ENCODE measurements at places on chromosomes 1 and 21.

DNA sequence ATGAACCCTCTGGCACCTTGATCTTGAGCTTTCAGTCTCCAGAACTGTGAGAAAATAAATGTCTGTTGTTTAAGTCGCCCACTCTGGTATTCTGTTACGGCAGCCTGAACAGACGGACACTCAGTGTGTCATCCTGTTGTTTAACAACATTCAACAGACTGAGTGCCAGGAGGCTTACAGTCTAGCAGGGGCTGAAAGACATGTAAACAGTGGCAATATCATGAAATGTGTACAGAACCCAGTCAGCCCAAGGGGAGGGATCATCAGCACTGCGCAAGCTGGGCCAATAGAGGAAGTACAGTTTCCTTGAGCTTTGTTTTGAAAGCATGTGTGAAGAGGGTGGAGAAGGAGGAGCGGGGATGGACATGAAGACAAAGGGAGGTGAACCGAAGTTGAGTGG, 13.6 kb downstream of the DIP2A start:
- peaks cover 12% of the 10 kb centered on the region for H3K36me3 ChIP-seq
- no peaks in the 10 kb centered on the region for H3K27me3 ChIP-seq
- H3K4me3 ChIP-seq = no peak overlapping the region
- H3K4me1 ChIP-seq = peaks cover 5% of the 10 kb centered on the region
- no peak overlapping the region for H3K27ac ChIP-seq

DNA sequence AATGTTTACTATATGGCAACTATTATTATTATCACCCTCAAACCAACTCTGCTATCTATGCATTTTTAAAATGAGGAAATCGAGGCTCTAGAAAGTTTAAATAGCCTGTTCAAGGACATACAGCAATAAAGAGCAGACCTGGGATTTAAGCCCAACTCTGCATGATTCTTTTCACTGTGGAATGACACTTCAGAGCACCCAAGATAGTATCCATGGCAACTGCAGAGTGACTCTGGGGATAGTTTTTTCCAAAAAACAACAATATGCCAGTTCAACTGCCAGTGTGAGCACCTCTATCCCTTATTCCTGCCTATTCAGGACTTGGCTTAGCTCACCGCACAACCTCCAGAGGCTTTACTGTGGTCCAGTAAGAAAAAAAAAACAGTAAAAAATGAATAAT, 293.9 kb downstream of the BRINP2 start:
- H3K4me1 ChIP-seq = no peaks in the 10 kb centered on the region
- DNase-seq = no peak
- H3K4me3 ChIP-seq = no peak overlapping the region
- H3K36me3 ChIP-seq = no peaks in the 10 kb centered on the region

DNA sequence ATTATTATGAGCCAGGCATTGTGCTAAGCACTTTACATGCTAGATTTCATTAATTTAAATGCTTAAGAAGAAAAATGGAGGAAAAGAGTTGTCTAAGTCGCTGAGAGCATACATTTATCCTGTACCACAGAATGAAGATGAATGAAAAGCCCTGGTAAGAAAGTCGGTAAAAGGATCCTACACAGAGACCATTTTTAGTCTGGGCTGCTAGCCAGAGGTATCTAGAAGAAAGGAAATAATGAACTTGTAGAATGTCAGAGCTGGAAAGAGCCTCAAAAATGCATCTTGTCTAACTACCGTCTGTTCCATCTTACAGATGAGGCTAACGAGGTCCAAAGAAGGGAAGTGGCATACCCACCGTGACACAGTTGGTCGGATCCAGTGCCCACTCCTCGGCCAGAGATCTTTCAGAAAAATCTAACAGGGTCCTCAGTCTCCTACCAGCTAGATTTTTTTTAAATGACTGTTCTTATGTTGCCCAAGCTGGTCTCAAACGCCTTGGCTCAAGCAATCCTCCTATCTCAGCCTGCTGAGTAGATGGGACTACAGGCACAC, 12.2 kb upstream of the TNR start:
- no peaks in the 10 kb centered on the region for H3K36me3 ChIP-seq
- no peaks in the 10 kb centered on the region for H3K4me1 ChIP-seq
- no peak for DNase-seq

GRCh38 chr21:38300141-38300578, 43.4 kb downstream of the KCNJ15 start:
- H3K4me3 ChIP-seq = peak overlapping the region; percentile 28
- no peaks in the 10 kb centered on the region for H3K27me3 ChIP-seq
- H3K4me1 ChIP-seq = peaks cover 49% of the 10 kb centered on the region
- H3K27ac ChIP-seq = no peak overlapping the region
- DNase-seq = no peak

GRCh38 chr1:22618056-22618455, 18.4 kb upstream of the C1QA start:
- H3K4me3 ChIP-seq = no peak overlapping the region
- H3K4me1 ChIP-seq = no peaks in the 10 kb centered on the region
- no peak overlapping the region for H3K27ac ChIP-seq
- H3K27me3 ChIP-seq = peaks cover 70% of the 10 kb centered on the region
- no peak for DNase-seq

DNA sequence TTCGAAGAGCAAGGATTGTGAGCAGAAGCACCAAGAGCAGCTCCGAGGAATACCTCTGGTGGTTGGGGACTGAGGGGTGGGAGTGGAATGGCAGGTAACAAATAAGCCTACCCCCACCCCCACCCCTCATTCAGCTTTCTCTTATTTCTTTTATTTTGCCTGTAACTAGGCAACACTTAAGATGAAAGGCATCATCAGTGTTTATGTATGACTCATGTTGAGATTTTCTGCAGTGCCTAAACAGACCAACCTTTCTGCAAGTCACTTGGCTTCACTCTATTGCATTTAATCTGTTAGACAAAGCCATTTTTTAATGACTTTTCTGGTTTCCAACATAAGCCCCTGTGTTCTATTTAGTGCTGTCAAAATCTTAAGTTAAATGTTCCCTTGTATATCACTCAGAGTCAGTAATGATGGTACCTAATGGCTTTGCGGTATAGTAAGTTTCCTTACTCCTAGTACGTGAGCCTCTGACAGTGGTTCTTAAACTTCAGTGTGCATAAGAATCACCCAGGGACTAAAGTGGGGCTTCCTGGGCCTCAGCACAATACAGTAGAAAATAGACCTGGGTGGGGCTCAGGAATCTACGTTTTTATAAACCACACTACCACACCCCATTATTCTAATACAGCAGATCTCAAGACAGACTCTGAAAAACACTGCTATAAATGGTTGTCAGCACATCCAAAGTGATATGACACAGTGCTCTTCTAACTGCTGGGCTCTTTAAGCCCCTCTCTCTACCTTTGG, 19.9 kb downstream of the CASQ2 start:
- no peaks in the 10 kb centered on the region for H3K36me3 ChIP-seq
- H3K27me3 ChIP-seq = peaks cover 3% of the 10 kb centered on the region
- peak overlapping the region; percentile 20 for H3K27ac ChIP-seq
- DNase-seq = no peak
- peaks cover 9% of the 10 kb centered on the region for H3K4me1 ChIP-seq

DNA sequence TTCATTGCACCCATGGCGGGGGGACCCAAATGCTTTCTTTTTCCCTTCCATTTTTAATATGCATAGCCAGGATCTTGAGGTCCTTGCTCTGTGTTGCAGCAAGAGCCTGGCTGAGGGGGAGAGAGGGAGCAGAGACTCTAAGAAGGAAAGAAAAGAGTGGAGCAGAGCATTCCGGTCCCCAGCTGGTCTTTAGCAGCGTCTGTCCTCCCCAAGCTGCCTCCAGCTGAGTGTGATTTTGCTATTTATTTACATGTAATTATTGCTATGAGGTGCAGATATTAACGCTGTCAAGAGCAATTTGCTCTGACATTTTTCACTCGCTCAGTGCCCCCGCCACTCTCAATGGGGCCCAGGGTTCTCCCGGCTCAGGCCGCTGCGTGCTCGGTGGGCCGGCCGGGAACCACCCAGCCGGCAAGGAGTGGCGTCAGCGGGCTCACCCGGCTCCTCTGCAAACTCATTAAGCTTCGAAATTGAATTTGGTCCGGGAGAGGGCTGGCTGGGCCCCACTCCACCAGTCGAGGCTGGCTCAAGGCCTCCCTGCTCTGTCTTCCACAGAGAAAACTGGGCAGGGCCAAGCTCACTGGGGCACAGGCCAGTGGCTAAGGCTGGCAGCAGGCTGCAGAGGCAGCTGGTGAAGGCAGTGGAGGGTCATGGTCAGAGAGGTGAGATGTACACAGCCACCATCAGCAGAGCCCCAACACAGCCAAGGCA, 93.2 kb downstream of the PAX7 start:
- peaks cover 16% of the 10 kb centered on the region for H3K4me1 ChIP-seq
- no peak overlapping the region for H3K27ac ChIP-seq
- no peak for DNase-seq
- H3K36me3 ChIP-seq = no peaks in the 10 kb centered on the region
- peak overlapping the region; percentile 0 for H3K4me3 ChIP-seq
- peaks cover 93% of the 10 kb centered on the region for H3K27me3 ChIP-seq

DNA sequence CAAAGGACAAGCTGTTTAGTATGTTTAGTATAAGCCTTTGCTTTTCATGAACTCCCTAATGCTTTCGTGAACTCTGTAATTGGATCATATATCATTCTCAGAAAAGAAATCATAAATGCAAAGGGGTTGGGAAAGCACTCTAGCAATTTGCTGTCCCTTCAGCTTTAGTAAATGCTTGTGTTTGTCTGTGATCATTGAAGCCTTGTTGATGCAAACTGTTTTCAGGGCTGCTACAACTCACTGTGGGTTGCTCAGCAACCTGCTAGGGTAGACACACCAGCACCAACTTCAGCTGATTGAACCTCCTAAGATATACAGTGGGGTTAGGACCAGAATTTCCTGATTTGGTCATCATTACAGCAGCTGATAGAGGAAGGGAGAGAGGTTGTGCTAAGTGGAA, 95.0 kb downstream of the SGIP1 start:
- no peaks in the 10 kb centered on the region for H3K36me3 ChIP-seq
- no peaks in the 10 kb centered on the region for H3K27me3 ChIP-seq
- H3K4me1 ChIP-seq = peaks cover 11% of the 10 kb centered on the region

GRCh38 chr1:31984419-31985347, 29.0 kb upstream of the KHDRBS1 start:
- peaks cover 31% of the 10 kb centered on the region for H3K4me1 ChIP-seq
- H3K27ac ChIP-seq = peak overlapping the region; percentile 40
- H3K27me3 ChIP-seq = no peaks in the 10 kb centered on the region
- H3K4me3 ChIP-seq = no peak overlapping the region
- DNase-seq = no peak

DNA sequence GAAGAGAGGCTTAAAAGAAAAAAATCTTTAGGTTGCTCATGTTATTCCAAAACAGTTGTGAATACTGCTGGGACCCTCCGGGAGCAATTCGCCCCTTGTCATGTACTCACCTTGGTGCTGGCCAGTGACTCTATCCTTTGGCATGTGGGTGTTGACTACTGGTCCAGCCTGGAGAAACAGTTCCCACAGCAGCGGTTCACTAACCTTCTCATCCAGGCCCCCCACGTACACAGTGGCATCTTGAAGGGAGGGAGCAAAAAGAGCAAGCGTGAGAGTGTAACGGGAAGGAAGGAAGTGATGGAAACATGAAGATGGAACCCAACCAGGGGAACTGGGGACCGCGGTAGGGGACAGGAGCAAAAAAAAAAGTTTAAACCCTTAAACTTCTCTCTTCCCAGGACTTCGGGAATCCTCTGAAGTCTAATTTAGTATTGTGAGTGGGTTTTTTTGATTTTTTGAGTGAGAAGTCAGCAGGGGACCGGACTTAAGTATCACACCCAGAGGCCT, 494 bp downstream of the SF3B4 start:
- peaks cover 45% of the 10 kb centered on the region for H3K36me3 ChIP-seq
- peak overlapping the region; percentile 99 for H3K4me3 ChIP-seq
- H3K4me1 ChIP-seq = peaks cover 17% of the 10 kb centered on the region
- H3K27me3 ChIP-seq = no peaks in the 10 kb centered on the region
- peak overlapping the region; percentile 97 for H3K27ac ChIP-seq
- DNase-seq = no peak

- peak overlapping the region; percentile 38 for H3K27ac ChIP-seq
- peaks cover 25% of the 10 kb centered on the region for H3K36me3 ChIP-seq
- H3K4me1 ChIP-seq = peaks cover 31% of the 10 kb centered on the region
- H3K27me3 ChIP-seq = peaks cover 6% of the 10 kb centered on the region
- no peak for DNase-seq
These were observed 1.7 kb downstream of the ODF2L start for GRCh38 chr1:86394416-86394815.

DNA sequence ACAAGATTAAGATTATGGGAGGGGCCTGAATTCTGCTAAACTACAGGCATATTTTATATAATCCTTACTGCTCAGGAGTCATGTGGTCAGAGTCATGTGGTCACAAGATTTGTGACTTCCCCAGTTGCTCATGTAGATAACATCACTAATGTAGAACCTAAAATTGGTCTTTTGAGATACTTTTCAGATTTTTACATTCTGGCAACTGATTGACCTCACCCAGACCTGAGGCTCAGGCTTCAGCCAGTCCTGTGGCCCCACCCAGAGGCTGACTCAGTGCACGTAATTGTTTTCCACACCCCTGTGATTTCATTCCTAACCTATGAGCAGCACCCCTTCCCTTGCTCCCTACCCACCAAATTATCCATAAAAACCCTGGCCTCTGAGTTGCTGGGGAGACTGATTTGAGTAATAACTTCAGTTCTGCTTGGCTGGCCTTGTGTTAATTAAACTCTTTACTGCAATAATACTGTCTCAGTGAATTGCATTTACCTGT, 41.7 kb upstream of the ZNF326 start:
- no peak overlapping the region for H3K4me3 ChIP-seq
- H3K36me3 ChIP-seq = no peaks in the 10 kb centered on the region
- no peak for DNase-seq

Data from type B pancreatic cell (in vitro differentiated cells).